ENCODE measurements at places on chromosomes 1 and 21.

DNA sequence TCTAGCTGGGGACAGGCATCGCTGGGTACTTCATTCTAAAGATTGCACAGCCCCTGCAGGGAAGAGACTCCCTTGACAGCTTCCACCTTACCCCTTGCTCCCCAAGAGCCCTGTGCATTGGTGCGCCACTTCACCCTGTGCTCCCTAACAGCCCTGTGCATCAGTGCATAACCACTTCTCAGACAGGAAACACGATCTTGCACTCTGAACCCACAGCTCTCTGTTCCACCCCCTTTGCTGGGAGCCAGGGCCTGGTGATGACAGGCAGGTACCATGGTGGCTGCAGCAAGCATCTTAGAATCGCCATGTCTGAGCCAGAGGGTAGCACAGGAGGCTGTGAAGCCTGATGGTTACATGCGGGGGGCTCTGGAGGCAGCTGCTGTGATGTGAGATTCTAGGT, 5.0 kb downstream of the ALPL start:
- DNase-seq: no peak

- no peak for DNase-seq
These were observed 74.3 kb downstream of the TNFSF18 start for GRCh38 chr1:172976222-172977041.

GRCh38 chr21:44703731-44704635, 7.0 kb downstream of the KRTAP10-12 start:
- no peak for DNase-seq

DNA sequence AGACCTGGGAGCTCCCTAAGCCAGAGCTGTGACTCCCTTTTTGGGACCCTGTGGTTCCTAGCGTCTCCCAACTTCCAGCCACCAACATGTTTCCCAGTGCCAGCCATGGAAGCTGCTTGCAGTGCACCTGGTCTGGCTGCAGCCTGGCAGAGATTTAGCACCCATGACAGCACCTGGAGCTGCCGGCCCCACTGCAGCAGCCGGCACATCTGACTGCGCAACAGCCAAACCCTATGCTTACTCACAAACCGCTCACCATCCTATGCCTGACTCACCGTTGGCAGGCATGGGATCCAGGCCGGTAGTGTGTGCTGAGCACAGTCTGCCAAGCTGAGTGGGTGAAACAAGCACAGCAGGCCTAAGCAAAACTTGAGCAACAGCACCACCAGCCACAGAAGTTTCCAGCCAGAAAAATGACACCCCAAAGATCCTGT, 435.9 kb upstream of the PRMT6 start:
- no peak for DNase-seq

DNA sequence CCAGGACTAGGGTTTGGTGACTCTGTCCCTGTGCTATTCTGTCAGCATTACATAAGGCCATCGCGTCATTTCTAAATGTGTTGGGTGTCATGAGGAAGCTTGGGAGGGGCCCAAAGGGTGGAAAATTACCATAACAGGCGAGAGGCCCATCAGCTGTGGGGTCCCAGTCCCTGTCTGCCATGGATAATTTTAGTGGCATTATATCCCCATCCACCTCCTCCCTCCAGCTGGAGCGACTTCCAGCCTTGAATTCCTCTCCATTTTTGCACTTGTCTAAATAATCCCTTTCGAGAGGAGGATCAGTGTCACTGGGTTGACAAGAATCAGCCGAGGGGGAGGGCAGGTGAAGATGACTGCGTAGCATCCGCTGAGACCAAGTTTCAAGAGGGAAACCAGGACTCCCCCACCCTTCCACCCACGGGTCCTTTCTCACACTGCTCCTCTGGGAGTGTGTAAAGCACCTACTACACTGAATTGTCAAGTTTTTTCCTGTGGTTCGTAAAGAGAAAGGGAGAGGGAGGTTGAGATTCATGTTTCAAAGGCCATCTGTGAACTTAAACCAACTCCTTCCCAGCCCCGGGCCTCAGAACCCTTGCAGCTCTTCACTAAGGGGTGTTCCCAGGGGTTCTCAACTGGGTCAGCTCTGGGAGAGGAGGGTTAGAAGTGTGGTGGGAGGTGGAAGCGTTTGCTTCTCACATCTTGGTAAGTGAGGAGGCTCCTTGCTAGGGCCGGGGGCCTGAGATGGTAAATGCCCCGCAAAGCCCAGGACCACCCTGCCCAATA, 29.2 kb downstream of the VASH2 start:
- DNase-seq: no peak

- DNase-seq: no peak
These were observed 30.6 kb downstream of the CAPN2 start for GRCh38 chr1:223742856-223743517.

DNA sequence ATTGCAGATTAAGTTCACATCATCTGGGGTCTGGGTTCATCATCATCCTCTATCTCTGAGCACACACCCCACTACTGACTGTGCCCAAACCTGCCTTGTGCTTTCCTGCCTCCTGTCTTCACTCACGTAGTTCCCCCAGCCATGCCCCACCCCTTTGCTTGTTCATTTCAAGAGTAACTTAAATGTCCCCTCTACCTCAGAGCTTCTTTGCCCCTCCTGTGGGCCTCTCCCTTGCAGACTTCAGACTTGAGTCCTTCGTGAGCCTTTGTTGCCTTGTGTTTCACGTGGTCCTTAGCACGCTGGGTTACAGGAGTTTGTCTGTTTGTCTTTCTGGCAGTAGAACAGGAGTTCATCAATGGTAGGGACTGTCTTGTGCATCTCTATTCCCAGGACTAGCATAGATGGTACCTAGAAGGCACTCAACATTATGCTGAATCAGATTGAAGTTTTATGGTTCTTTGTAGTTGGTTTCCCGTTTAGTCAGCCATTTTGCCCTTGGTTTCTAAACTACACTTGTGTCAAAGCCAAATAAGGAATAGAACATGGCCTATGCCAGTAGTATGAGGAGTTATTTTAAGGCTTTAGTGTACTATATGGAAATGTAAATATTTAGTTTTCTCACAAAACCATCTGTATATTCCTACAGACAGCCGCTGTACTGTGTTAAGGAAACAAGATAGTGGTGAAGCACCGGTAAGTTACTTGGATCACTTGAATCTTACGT, 86.2 kb downstream of the TTC3 start:
- no peak for DNase-seq

GRCh38 chr1:10730985-10731384, 65.5 kb downstream of the CASZ1 start:
- no peak for DNase-seq

- no peak for DNase-seq
These were observed 5.1 kb upstream of the SLAMF7 start for GRCh38 chr1:160733898-160734297.

GRCh38 chr1:184513966-184514365, 127.1 kb downstream of the C1orf21 start:
- DNase-seq: peak; percentile 54

- peak; percentile 89 for DNase-seq
These were observed 32.9 kb upstream of the DIPK1A start for GRCh38 chr1:92994105-92994712.

GRCh38 chr1:211822677-211823407, 7.7 kb downstream of the LPGAT1 start:
- no peak for DNase-seq

DNA sequence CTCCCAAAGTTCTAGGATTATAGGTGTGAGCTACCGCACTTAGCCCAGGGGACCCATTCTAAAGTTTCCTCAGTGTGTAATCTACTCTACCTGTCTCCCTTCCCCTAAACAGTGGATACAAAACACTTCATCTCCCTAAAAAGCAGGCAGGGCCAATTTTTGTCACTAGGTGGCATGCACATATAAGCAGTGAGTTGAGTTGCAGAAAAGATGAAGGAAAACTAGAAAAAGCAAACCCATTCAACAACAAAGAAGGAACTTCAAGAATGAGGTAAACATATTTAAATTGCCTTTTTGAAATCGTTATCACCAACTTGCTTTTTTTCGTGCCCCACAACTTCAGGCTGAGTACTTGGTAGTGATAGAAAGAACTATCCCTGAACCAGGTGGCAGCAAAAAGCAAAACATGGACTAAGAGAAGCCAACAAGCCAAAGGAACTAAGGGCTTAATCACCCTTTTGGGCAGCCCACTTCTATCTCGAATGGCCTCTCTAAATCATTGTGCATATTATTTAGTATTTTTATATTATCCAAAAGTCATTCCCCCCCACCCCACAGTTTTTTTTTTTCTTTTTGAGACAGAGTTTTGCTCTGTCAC, 19.7 kb upstream of the ALDH9A1 start:
- DNase-seq: peak; percentile 65

- DNase-seq: no peak
These were observed 262.2 kb upstream of the POU3F1 start for GRCh38 chr1:38308780-38309179.

- no peak for DNase-seq
These were observed 71.4 kb downstream of the AGPAT3 start for GRCh38 chr21:43936247-43936967.

DNA sequence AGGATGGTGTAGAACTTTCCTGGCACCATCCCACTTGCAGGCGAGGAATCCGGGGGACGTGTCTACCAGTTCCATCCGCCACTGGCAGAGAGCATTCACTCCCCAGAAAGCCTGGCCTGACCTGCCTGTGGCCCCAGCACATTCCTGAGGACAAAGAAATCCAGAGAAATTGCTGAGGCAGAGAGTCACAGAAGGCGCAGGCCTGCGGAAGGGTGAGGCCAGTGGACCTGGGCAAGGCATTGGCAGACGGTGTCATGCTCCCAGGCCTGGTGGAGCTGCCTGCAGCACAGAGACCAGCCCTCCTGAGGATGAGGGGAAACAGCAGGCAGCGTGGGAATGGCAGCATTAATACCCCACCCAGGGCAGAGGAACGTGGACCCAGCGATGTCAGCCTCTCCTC, 81.2 kb upstream of the F3 start:
- DNase-seq: no peak

- DNase-seq: no peak
These were observed 82.5 kb upstream of the EDN2 start for GRCh38 chr1:41566969-41567368.

DNA sequence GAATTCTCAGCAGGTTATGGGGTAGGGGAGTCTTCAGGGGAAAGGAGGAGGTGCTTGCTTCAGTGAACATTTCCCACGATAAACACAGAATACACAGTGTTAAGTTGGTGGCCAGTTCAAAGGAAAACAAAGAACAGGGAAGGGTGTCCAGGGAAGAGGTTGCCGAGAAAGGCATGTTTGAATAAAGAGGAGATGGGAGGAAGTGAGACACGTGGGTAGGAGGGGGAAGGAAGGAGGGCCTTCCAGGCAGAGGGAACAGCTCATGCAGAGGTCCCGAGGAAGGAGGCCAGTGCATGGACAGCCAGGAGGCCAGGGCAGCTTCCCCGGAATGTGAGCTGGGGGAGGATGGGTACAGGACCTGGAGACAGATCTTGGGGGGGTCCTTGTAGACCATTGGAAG, 130.3 kb upstream of the TMEM51 start:
- no peak for DNase-seq

- DNase-seq: peak; percentile 46
These were observed at the start of gene CROCC for GRCh38 chr1:16921391-16922185. CROCC (plus strand) TSS chr1:16921931; CDS start chr1:16922019, 88 bp downstream.

- peak; percentile 8 for DNase-seq
These were observed 965.4 kb upstream of the TMPRSS15 start for GRCh38 chr21:19368944-19369343.

DNA sequence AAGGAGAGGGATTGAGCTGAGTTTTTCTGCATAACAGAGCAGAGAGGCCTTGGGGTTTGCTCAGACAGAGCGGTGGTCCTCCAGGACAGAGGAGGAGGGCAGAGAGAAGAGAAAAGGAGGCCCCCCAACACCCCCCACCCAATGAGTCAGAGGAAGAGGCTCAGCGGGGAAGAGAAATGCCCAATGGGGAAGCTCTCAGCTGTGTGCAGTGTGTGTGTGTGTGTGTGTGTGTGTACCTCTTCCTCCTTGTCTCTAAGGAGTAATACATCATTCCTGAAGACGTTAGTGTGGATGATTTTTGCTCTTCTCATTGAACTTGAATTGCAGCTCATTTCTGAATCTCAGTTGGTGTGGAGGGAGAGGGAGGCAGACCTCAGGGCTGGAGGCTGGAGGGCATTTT, 8.7 kb downstream of the TMPRSS3 start:
- peak; percentile 78 for DNase-seq

Measured in common myeloid progenitor, CD34-positive (primary cell).